ENCODE measurements at places on chromosomes 12 and 14. TPM values are rescaled to one million over a fixed set of nuclear protein-coding genes. Genes with fewer than 3 reads are reported as not detected.
A peak's percentile ranks its signal among the peaks of the same experiment; 100 is the strongest.

The TBX5 gene
- polyA plus RNA-seq, result not detected

- H3K4me3 ChIP-seq, result no peak overlapping the region
- no peak overlapping the region for H3K27ac ChIP-seq
- no peaks in the 10 kb centered on the region for H3K27me3 ChIP-seq
- DNase-seq, result no peak
- H3K36me3 ChIP-seq, result no peaks in the 10 kb centered on the region
Measured at GRCh38 chr14:51539571-51540037, 112.1 kb upstream of the FRMD6 start.

- no peak for DNase-seq
- no peaks in the 10 kb centered on the region for H3K36me3 ChIP-seq
- H3K27me3 ChIP-seq, result no peaks in the 10 kb centered on the region
- H3K4me3 ChIP-seq, result no peak overlapping the region
- no peaks in the 10 kb centered on the region for H3K4me1 ChIP-seq
- no peak overlapping the region for H3K27ac ChIP-seq
Measured at GRCh38 chr14:94239406-94239805, 53.7 kb downstream of the SERPINA10 start.

- no peak overlapping the region for H3K4me3 ChIP-seq
- no peaks in the 10 kb centered on the region for H3K36me3 ChIP-seq
- H3K4me1 ChIP-seq, result no peaks in the 10 kb centered on the region
- no peak overlapping the region for H3K27ac ChIP-seq
- DNase-seq, result peak; percentile 33
Measured at GRCh38 chr12:68667896-68668295, 18.9 kb upstream of the NUP107 start.

The SLC25A47 gene
- polyA plus RNA-seq, result 1.0 TPM

- no peak overlapping the region for H3K27ac ChIP-seq
- H3K27me3 ChIP-seq, result no peaks in the 10 kb centered on the region
- H3K4me1 ChIP-seq, result peaks cover 21% of the 10 kb centered on the region
- H3K4me3 ChIP-seq, result no peak overlapping the region
- no peaks in the 10 kb centered on the region for H3K36me3 ChIP-seq
Measured at GRCh38 chr12:65955452-65955851, 131.2 kb downstream of the HMGA2 start.

The LIN52 gene
- polyA plus RNA-seq, result 13.3 TPM

The GUCY2C gene
- not detected for polyA plus RNA-seq

- H3K27ac ChIP-seq, result no peak overlapping the region
- H3K4me3 ChIP-seq, result no peak overlapping the region
- no peaks in the 10 kb centered on the region for H3K27me3 ChIP-seq
- no peaks in the 10 kb centered on the region for H3K4me1 ChIP-seq
- no peaks in the 10 kb centered on the region for H3K36me3 ChIP-seq
Measured at GRCh38 chr12:121873216-121873569, 14.5 kb upstream of the HPD start.

The CD27 gene
- not detected for polyA plus RNA-seq

The C12orf54 gene
- polyA plus RNA-seq, result not detected

The ACTN1 gene
- polyA plus RNA-seq, result 20.1 TPM

GRCh38 chr12:50016501-50017475 is 8.5 kb downstream of the RACGAP1 start:
- no peaks in the 10 kb centered on the region for H3K27me3 ChIP-seq
- H3K27ac ChIP-seq, result no peak overlapping the region
- DNase-seq, result no peak
- no peaks in the 10 kb centered on the region for H3K4me1 ChIP-seq
- H3K4me3 ChIP-seq, result no peak overlapping the region
- H3K36me3 ChIP-seq, result no peaks in the 10 kb centered on the region

GRCh38 chr12:125145196-125145595 is 80.0 kb downstream of the AACS start:
- H3K36me3 ChIP-seq, result no peaks in the 10 kb centered on the region
- H3K27me3 ChIP-seq, result no peaks in the 10 kb centered on the region
- no peaks in the 10 kb centered on the region for H3K4me1 ChIP-seq
- H3K27ac ChIP-seq, result no peak overlapping the region
- no peak for DNase-seq
- no peak overlapping the region for H3K4me3 ChIP-seq

DNA sequence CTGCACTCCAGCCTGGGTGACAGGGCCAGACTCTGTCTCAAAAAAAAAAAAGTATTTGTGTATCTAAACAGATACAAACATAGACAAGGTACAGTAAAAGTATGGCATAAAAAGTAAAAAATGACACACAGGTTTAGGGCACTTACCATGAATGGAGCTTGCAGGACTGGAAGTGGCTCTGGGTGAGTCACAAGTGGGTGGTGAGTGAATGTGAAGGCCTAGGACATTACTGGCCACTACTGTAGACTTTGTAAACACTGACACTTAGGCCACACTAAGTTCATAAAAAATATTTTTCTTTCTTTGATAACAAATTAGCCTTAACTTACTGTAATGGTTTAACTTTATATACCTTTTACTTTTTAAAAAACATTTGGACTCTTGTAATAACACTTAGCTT is 38.0 kb upstream of the EIF5 start:
- H3K4me3 ChIP-seq, result no peak overlapping the region
- H3K4me1 ChIP-seq, result no peaks in the 10 kb centered on the region
- no peaks in the 10 kb centered on the region for H3K27me3 ChIP-seq
- no peaks in the 10 kb centered on the region for H3K36me3 ChIP-seq
- no peak overlapping the region for H3K27ac ChIP-seq
- no peak for DNase-seq

GRCh38 chr12:119666226-119666795 is 1.6 kb upstream of the PRKAB1 start:
- H3K27me3 ChIP-seq, result no peaks in the 10 kb centered on the region
- H3K4me1 ChIP-seq, result peaks cover 4% of the 10 kb centered on the region
- H3K27ac ChIP-seq, result no peak overlapping the region

The LMNTD1 gene
- not detected for polyA plus RNA-seq

The GDF11 gene
- polyA plus RNA-seq, result 3.4 TPM

The OR6C2 gene
- polyA plus RNA-seq, result not detected

DNA sequence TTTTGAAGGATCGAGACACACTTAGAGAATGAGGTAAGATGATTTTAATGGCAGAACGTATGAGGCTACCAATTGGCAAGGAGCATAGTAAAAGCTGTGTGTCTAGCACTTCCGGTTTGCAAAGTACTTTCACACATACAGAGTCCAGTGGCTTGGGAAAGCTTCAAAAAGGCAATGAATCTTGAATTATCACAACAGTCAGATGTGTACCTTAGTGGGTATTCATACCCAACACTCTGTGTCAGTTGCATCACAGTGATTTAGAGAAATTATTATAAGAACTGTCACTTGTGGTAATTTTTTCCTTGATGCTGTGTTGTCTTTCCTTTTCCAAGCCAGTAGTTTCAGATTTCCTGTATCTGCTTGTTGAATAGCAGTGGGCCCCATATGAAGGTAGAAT is 424.1 kb downstream of the PCNX1 start:
- no peaks in the 10 kb centered on the region for H3K36me3 ChIP-seq
- no peaks in the 10 kb centered on the region for H3K4me1 ChIP-seq
- no peak for DNase-seq
- no peaks in the 10 kb centered on the region for H3K27me3 ChIP-seq
- H3K4me3 ChIP-seq, result no peak overlapping the region
- no peak overlapping the region for H3K27ac ChIP-seq

The IFNG-AS1 gene
- not detected for polyA plus RNA-seq

DNA sequence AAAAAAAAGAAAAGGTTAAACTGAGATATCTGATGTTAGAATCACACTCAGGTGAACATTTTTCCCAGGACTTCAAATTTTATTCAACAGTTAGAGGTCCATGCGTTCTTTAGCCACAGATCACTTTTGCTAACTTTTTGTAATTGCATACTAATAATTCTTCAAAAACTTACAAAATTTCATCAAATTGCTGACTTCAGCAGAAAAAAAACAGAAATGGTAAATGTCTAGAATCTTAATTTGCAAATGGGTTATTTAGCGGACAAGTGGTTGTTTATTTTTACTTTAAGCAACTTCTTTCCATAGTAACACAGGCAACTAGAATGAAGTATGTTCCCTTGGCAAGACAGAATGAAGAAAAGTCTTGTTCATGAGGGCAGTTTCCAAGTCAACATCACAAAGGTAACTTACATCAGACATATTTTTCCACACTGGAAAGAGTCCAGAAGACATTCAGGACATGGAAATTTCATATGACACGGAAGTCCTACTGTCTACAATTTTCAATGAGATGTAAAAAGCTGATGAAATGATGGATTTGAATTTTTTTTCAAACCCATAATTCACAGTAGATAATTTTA is 62.5 kb upstream of the SOX5 start:
- no peak overlapping the region for H3K27ac ChIP-seq
- H3K4me3 ChIP-seq, result no peak overlapping the region
- no peak for DNase-seq
- no peaks in the 10 kb centered on the region for H3K4me1 ChIP-seq
- H3K27me3 ChIP-seq, result no peaks in the 10 kb centered on the region
